Activated T-cell treated with anti-CD3 and anti-CD28 coated beads for 24 hours (primary cell): ENCODE measurements at places on chromosomes 1 and 21.

GRCh38 chr1:117638141-117638540 lies 32.3 kb downstream of the TENT5C start:
- no peak for DNase-seq

- DNase-seq: no peak
Measured at GRCh38 chr1:85935234-85935633, 221.3 kb downstream of the COL24A1 start.

GRCh38 chr1:13663969-13664368 lies 36.0 kb upstream of the PRDM2 start:
- DNase-seq: no peak

GRCh38 chr1:114322207-114322606 lies 168.5 kb upstream of the SYT6 start:
- no peak for DNase-seq

DNA sequence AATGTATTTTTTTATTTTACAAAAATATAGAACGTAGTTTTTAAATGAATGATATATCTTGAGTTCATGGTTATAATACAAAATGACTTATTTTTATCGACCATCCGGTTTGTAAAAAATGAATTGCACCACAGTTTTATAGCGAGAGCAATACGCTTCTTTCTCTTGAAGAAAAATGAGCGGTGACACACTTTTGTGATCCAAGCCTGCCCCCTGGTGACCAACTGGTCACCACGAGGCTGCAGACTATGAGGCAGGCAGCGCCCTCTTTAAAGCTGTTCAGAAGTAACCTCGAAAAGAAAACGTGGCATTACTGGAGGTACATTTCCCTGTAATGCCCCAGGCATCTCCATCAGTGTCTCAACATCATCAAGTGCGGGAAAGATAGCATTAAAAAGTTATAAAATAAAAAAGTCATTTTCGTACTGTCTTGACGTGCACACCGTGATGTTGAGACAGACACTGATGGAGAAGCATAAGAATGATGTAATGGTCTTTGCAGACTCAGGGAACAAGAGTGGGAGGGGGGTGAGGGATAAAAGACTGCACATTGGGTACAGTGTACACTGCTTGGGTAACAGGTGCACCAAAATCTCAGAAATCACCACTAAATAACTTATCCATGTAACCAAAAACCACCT lies 734.2 kb upstream of the ADAMTS5 start:
- peak; percentile 32 for DNase-seq

DNA sequence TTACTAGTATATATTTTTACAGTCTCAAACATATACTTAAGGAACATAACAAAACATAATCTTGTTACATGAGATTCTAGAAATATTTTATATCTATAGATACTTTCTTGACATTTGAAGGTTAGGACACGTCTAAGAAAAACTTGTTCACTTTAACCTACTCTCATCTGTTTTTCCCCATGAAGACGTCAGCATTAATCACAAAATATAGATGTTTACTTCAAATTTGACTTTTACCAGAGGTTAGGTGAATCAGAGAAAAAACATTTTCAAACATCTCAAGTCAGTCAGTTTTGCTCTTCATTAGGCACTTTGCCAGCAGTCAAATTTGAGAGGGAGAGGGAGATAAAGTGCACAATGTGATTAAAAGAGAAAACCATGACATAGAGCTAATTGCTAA lies 47.7 kb downstream of the BRINP3 start:
- DNase-seq: no peak
